ENCODE measurements at places on chromosomes 1 and 21.

DNA sequence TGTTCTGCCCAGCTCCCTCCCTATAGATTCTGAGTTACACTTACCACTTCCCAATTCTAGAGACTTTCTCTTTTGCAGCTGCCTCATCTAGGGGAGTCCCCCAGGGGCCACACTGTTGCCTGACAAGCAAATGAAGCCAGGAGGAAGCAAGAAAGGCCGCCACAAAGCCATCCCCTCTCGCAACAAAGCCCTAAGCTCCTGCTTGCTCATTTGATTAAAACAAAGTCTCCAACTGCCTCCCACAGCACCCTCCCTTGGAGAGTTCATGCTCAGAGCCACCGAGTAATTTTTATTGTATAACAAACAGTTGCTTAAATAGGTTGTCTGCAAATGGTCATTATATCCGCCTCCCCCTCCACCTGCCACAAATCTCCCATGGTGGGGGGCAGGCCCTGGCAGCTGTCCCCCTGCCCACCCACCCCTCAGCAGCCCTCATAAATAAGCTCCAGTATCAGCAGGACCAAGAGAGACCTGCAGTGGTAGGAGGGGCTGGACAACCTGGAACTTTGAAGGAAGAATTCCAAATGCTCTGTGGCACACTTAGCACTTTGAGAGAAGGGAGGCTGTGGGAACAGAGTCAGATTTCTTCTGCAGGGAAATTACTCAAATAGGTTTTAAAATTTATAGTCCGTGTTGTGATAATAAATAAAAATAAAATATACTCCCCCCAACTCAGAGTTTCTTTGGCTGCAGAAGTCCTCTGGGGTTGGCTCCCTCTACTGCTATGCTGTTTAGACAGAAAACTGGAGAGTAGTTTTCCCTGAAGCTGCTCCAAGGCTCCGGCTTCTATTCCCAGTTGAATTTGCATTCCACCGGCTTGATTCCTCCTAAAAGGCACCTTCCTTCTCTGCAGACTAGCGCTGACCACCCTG lies 237.5 kb downstream of the TTLL7 start:
- DNase-seq, result no peak

- no peak for DNase-seq
Observed at GRCh38 chr1:222053790-222054294, 312.0 kb upstream of the DUSP10 start.

- DNase-seq, result no peak
Observed at GRCh38 chr1:156198831-156199349, 5.0 kb downstream of the SLC25A44 start.

- DNase-seq, result peak; percentile 45
Observed at GRCh38 chr1:47650205-47650604, 212.4 kb downstream of the FOXD2 start.

DNA sequence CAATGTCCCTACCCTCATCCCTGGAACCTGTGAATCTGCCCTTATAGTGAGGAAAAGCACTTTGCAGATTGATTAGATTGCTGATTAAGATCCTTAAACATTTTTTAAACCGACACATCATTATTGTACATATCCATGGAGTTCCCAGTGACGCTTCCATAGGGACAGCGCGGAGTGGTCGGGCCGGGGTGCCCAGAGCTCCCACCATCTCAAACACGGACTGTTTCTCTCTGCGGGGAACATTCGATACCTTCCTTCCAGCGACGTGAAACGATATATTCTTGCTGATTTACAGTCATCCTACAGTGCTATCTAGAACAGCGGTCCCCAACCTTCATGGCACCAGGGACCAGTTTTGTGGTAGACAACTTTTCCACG lies 4.0 kb downstream of the KRTAP10-12 start:
- DNase-seq, result peak; percentile 17

- DNase-seq, result no peak
Observed at GRCh38 chr21:28832013-28832714, 160.5 kb downstream of the LTN1 start.

All from sciatic nerve (tissue), 2 donors.